ENCODE measurements at places on chromosomes 3 and 15. TPM values are rescaled to one million over a fixed set of nuclear protein-coding genes. Genes with fewer than 3 reads are reported as not detected.
A peak's percentile ranks its signal among the peaks of the same experiment; 100 is the strongest.

DNA sequence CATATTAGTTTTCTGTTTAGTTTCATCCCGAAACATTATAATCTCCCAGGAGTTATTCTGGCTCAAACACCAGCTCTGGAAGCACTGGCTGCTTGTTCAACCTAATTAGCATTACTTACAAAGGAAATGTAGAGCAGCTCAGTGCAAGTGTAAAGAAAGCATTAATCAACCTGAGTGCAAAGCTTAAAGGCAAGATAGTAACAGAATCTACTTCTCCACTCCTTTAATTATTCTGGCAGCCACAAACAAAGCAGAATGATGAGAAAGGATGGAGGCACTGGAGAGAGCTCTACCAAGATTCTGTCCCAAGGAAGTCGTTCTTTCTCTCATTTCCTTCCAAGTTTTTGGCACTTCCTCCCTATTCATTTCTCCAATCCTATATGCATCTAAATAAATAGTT is 1384.0 kb downstream of the ZPLD1 start:
- H3K4me1 ChIP-seq, result no peaks in the 10 kb centered on the region
- no peak overlapping the region for H3K27ac ChIP-seq
- no peaks in the 10 kb centered on the region for H3K36me3 ChIP-seq
- DNase-seq, result no peak
- peaks cover 8% of the 10 kb centered on the region for H3K27me3 ChIP-seq

GRCh38 chr15:67047149-67047661 is 18.2 kb upstream of the SMAD3 start:
- DNase-seq, result no peak
- H3K36me3 ChIP-seq, result no peaks in the 10 kb centered on the region
- H3K4me3 ChIP-seq, result no peak overlapping the region
- H3K4me1 ChIP-seq, result peaks cover 39% of the 10 kb centered on the region
- H3K27me3 ChIP-seq, result no peaks in the 10 kb centered on the region

DNA sequence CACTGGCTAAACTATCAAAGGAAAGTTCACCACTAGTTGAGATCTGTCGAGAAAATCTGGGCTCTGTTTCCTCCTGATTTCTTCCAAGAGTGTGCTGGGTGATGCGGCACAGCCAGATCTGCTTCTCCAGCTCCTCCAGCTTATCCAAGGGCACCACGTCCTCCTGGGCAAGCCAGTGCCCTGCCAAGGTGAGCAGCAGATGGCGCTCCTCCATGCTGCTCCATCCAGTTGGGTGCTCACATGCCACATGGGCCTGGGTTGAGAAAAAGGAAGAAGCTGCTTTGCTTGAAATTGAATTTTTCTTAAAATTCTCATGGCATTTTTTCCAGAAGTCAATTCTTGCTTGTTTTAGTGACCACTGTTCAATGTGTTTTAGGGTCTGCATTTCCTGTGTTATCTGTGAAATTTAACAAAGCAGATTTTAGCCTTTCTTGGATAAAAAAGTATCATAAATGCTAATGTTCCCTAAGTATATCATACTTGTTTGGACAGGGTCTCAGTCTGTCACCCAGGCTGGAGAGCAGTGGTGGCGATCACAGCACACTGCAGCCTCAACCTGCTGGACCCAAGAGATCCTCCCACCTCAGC is 47.3 kb downstream of the EIF3J start:
- peaks cover 18% of the 10 kb centered on the region for H3K4me1 ChIP-seq
- no peak overlapping the region for H3K4me3 ChIP-seq
- peak; percentile 73 for DNase-seq

- H3K27me3 ChIP-seq, result 0 out of 2 replicates have a peak, but pooled peaks cover 4% of the 10 kb centered on the region
- no peaks in the 10 kb centered on the region for H3K36me3 ChIP-seq
- H3K27ac ChIP-seq, result no peak overlapping the region
- no peak for DNase-seq
- no peak overlapping the region for H3K4me3 ChIP-seq
These were observed 265.2 kb upstream of the PROK2 start for GRCh38 chr3:72050048-72050632.

- H3K27ac ChIP-seq, result peak overlapping the region; percentile 57
- H3K4me3 ChIP-seq, result no peak overlapping the region
- peaks cover 15% of the 10 kb centered on the region for H3K4me1 ChIP-seq
- no peaks in the 10 kb centered on the region for H3K36me3 ChIP-seq
- no peaks in the 10 kb centered on the region for H3K27me3 ChIP-seq
- peak; percentile 34 for DNase-seq
These were observed 51.4 kb downstream of the NCEH1 start for GRCh38 chr3:172659246-172660002.

DNA sequence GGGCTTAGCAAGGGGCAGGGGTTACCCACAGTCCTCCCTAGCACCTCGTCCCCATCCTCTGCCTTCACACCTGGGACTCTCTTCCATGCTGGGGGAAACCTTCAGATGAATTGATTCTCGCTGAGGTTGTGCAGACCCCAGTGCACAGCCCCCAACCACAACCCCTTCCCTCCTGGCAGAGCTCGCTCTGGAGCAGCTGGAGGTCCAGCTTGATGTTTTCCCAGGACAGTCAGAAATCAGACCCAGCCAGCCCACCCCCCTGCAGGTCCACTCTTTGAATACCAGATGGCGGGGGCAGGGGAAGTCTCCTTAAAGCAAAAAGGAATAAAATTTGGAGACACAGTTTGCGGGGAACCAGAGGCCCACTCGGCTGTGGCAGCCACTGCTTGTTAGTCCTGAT is 234.4 kb downstream of the XXYLT1 start:
- no peak overlapping the region for H3K4me3 ChIP-seq
- H3K27me3 ChIP-seq, result no peaks in the 10 kb centered on the region
- H3K27ac ChIP-seq, result no peak overlapping the region

GRCh38 chr3:45904931-45905330 is 18.6 kb downstream of the CCR9 start:
- no peaks in the 10 kb centered on the region for H3K27me3 ChIP-seq
- H3K4me3 ChIP-seq, result no peak overlapping the region
- H3K36me3 ChIP-seq, result no peaks in the 10 kb centered on the region
- H3K27ac ChIP-seq, result no peak overlapping the region
- DNase-seq, result no peak
- H3K4me1 ChIP-seq, result no peaks in the 10 kb centered on the region

DNA sequence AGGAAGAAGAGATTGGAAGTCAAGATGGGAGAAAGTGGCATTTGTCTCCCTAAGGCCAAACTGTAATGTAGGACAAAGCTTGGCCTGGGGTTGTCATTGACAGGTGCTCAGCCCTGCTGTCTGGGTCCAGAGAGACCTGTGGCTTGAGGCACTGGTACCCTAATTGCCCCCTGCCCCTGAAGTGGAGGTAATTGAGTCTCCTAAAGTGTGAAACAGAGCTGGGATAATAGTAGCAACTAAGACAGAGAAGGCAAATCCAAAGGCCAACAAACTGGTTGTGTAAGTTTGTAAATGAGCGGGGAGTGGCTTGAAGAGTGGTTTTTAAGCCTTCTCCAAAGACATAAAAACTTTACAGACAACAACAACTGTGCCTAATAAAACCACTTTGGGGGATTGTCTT is 264.2 kb upstream of the ROPN1 start:
- H3K4me3 ChIP-seq, result no peak overlapping the region
- H3K27me3 ChIP-seq, result no peaks in the 10 kb centered on the region
- peaks cover 10% of the 10 kb centered on the region for H3K4me1 ChIP-seq
- no peaks in the 10 kb centered on the region for H3K36me3 ChIP-seq

DNA sequence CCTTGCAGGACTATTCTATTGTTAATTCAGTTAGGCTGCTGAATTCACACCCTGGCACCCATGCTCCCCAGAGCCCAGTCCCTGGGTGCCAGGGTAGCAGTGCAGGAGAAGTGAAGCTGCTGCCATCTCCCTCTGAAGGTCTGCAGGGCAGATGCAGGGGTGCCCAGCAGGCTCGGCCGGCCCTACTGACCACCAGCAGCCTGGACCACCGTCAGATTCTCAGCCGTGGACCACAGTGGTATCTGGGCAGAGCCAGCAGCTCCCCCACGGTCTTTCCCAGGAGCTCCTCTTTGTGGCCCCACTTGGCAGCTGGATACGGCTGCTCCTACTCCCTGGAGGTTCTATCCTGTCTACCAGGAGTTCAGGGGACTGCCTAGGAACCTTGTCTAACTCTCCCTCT is 46.8 kb downstream of the ALDH1L1 start:
- H3K27me3 ChIP-seq, result peaks cover 5% of the 10 kb centered on the region
- no peaks in the 10 kb centered on the region for H3K36me3 ChIP-seq
- H3K4me1 ChIP-seq, result peaks cover 12% of the 10 kb centered on the region
- H3K27ac ChIP-seq, result no peak overlapping the region

GRCh38 chr3:109081746-109082510 is 36.0 kb downstream of the MORC1 start:
- H3K27me3 ChIP-seq, result peaks cover 34% of the 10 kb centered on the region
- H3K36me3 ChIP-seq, result no peaks in the 10 kb centered on the region
- DNase-seq, result peak; percentile 57
- no peaks in the 10 kb centered on the region for H3K4me1 ChIP-seq
- no peak overlapping the region for H3K4me3 ChIP-seq

DNA sequence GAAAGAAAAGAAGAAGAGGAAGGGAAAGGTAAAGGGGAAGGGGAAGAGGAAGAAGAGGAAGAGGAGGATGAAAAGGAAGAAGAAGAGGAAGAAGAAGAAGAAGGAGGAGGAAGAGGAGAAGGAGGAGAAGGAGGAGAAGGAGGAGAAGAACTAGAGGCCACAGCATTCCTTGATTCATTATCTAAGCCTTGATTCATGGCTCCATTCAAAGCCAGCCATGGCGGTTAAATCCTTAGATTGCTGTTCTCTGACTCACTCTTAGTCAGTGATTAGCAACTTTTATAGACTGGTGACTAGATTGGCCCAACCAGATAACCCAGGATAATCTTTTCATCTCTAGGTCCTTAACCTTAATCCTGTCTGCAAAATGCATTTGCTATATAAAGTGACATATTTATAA is 47.6 kb downstream of the OSTN start:
- H3K27me3 ChIP-seq, result no peaks in the 10 kb centered on the region
- no peak overlapping the region for H3K4me3 ChIP-seq
- peak; percentile 92 for DNase-seq
- peaks cover 34% of the 10 kb centered on the region for H3K4me1 ChIP-seq
- no peaks in the 10 kb centered on the region for H3K36me3 ChIP-seq

DNA sequence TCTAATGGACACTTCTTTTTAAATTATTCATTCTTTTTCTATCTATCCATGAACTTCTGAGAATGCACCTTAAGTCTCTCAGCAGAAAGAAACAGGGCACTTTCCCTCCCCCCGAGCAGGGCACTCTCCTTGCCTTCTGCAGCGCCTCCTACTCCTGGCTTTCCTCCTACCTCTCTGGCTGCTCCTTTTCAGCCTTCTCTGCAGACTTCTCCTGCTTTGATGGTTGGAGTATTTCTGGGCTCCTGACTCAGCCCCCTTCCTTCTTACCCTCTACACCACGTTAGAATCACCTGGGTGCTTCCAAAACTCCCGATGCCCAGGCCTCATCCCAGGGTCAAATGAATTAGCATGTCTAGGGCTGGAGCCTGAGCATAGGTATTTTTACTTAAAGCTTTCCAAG is 3.4 kb downstream of the SCN5A start:
- no peak overlapping the region for H3K27ac ChIP-seq
- H3K4me3 ChIP-seq, result no peak overlapping the region
- peaks cover 3% of the 10 kb centered on the region for H3K4me1 ChIP-seq

DNA sequence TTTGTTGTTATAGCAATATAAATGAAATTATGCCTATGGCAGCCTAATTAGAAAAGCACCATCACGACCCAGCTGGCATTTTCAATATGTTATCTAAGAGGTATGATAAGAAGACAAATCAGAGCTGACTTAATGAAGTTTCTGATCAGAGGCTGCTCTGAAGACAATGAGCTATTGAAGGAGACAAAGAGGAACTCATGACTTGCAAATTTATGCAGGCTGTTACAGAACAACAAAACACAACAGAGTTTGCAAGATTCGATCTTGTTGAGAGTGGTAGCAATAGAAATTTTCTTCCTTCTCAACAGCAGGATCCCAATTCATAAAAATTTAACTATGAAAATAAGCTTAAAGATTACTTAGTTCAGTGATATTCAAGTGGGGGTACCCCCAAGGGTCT is 7.7 kb downstream of the CCDC54 start:
- H3K27me3 ChIP-seq, result no peaks in the 10 kb centered on the region
- H3K4me1 ChIP-seq, result no peaks in the 10 kb centered on the region
- H3K36me3 ChIP-seq, result no peaks in the 10 kb centered on the region
- no peak for DNase-seq

GRCh38 chr3:129112308-129113052 is 9.1 kb downstream of the RAB43 start:
- H3K27me3 ChIP-seq, result no peaks in the 10 kb centered on the region
- H3K27ac ChIP-seq, result no peak overlapping the region
- 0 out of 2 replicates have a peak, but pooled peaks cover 3% of the 10 kb centered on the region for H3K36me3 ChIP-seq
- no peak overlapping the region for H3K4me3 ChIP-seq
- DNase-seq, result no peak

DNA sequence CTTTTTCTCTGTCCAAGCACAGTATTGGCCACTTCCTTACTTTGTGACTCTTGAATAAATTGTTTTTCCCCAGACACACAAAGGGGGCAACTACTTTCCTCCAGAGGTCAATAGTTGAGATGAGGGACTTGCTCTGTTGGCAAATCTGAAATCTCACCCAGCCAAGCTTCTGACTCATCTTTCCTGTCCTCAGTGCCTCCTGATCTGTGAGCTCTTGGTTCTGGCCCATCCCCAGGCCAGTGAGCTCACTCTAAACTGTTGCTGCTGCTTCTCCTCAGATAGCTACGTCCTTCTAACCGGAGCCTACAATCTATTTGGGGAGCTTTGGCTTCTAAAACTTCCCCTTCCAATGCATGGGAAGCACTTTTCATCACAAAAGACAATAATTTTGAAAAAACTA is 50.0 kb upstream of the NMD3 start:
- peaks cover 24% of the 10 kb centered on the region for H3K4me1 ChIP-seq
- H3K4me3 ChIP-seq, result no peak overlapping the region
- H3K27me3 ChIP-seq, result no peaks in the 10 kb centered on the region
- no peaks in the 10 kb centered on the region for H3K36me3 ChIP-seq

DNA sequence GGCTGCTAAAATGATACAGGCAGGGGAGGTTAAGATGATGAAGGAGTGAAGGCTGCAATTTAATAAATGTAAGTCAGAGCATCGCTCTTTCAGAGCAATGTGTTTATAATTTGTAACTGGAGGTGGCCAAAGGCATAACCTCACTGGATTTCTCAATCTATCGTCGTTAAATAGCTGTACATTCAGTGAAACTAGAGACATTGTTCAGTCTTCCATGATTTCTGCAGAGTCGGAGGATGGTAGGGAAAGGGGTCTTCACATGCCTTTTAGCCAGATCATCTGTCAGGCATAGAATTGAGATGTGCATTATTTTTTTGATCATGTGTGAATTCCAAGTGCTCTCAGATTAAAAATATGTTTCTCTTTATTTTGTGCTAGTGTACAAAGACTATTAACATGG is 315.4 kb downstream of the OXSM start:
- H3K36me3 ChIP-seq, result no peaks in the 10 kb centered on the region
- no peak for DNase-seq
- no peak overlapping the region for H3K4me3 ChIP-seq
- no peak overlapping the region for H3K27ac ChIP-seq
- H3K4me1 ChIP-seq, result no peaks in the 10 kb centered on the region

GRCh38 chr15:93942269-93942694 is 289.1 kb upstream of the MCTP2 start:
- no peak overlapping the region for H3K27ac ChIP-seq
- H3K36me3 ChIP-seq, result no peaks in the 10 kb centered on the region
- peaks cover 14% of the 10 kb centered on the region for H3K27me3 ChIP-seq
- no peaks in the 10 kb centered on the region for H3K4me1 ChIP-seq
- H3K4me3 ChIP-seq, result no peak overlapping the region
- DNase-seq, result no peak

The SLC2A2 gene
- not detected for total RNA-seq

The MAPKAPK3 gene
- total RNA-seq, result 142 TPM

The MYRIP gene
- not detected for total RNA-seq

The SOX14 gene
- total RNA-seq, result not detected

The CEMIP gene
- total RNA-seq, result 3.1 TPM

The DOCK3 gene
- total RNA-seq, result under 0.01 TPM

The MOBP gene
- total RNA-seq, result not detected

The CLDN11 gene
- total RNA-seq, result 32.0 TPM

The LRRC31 gene
- total RNA-seq, result 0.04 TPM

The PCOLCE2 gene
- 17.3 TPM for total RNA-seq

The CADPS gene
- total RNA-seq, result not detected

The CYP1A2 gene
- not detected for total RNA-seq

The FBN1 gene
- 7.4 TPM for total RNA-seq

The POPDC2 gene
- total RNA-seq, result 0.62 TPM

All from PC-3 (cell line).